ENCODE measurements at places on chromosomes 6 and 20.

DNA sequence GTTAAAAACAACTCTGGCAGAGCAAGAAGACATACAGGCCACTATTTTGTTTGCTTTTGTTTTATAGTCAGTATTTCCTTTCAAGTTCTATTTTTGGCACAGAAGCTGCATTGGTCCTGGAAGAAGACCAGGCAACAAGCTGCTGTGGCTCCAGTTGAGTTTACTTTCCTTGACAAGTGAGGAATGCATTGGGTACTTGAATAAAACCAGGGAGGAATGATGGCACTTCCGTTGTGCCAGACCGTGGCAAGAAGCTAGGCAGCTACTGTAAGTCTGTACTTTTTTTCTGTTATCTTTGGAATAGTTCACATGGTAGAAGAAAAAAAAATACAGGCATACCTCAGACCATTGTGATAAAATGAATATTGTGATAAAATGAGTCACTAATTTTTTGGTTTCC, 66.3 kb downstream of the NCOA3 start:
- DNase-seq = no peak

DNA sequence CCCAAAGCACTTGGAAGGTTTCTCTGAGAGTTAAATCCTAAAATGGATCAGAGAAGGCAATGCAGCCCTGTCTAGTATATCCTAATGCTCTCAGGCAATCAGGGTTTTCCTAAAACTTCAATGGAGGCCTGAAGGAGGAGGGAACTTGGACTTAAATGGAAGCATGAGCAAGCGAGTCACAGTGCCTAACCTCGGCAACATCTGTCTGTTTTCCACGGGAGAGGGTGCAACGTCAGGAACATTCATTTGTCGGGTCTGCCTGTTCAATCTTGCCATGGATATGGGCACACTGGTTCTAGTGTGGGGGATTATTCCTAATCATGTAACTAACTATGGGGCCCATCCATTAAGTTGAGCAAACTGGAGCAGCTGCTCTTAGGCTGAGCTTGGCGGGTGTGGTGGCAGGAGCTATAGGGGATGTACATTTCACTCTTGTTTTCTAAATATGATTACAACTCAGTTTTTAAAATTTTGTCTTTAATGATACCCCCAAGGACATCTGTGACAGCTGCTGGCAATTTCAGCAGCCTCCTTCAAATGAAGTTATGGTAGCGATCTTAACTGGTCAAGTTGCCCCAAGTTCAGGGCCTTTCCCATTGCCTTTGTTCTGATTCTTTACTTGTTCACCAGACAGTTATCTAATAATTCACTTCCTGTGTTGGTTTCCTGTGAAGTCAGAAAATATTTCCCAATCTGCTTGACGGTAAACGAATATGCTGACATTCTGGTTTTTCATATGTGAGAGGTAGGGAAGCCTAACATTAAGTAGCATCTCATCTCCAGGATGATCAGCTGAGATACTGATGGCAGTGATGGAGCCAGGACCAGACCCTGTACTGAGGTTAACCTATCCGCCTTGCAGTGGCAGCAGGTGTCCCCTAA, 21.6 kb downstream of the DSE start:
- DNase-seq = no peak

DNA sequence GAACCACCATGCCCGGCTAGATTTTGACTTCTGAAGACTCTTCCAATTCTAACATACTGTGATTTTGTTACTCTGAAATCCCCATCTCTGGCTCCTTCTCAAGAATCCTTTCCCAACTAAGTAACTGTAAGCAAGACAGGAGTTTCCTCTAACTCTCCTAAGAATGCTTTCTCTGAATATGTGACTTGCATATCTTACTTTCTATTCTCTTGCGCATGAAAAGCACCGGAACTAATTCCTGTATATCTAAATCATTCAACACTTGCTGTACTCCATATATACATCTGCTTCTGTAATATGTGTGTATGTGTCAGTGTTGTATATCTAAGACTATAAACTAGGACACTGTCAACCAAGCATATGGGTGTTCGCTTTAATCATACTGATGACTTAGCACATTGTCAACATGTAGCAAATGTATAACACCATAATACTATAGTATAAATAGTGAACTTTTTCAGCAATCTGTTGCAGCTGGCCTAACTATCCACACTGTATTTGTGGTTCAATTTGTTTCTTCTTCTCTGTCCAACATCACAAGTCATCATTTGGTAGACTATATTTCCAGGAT, 108.1 kb upstream of the PRDM1 start:
- DNase-seq = no peak

GRCh38 chr6:3330199-3330598, 71.5 kb downstream of the PSMG4 start:
- DNase-seq = no peak

DNA sequence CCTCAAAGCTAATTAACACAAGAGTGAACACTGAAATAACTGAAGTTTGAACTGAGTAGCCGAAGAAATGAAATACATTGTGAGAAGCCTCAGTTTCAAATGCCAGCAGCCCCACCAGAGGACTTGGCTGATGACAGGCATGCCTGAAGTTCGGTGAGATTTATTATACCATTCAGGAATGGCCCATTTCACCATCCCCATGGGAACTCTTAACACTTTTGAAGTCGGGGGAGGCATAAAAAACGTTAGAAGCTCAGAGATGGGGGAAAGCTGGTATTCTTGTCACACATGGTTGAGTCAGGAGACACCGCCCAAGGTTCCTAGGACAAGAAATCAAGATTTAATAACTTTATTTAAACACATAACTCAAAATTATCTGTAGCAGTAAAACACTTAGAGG, 17.6 kb upstream of the SLC22A3 start:
- no peak for DNase-seq

DNA sequence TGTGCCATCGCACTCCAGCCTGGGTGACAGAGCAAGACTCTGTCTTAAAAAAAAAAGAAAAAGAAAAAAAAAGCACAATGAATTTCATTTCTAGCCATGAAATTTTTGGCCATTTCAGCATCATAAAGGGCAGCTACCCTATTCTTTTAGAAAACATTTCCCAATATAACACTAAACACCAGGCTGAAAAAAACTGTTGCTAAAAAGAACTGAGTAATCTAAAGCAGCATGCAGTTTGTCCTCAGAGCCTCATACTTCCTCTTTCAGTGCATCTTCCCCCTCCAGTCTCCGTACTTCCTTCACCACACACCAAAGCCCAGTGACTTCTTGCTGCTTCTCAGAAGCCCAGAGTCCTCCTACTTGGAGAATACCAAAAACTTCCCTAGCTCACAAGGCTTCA, 5.6 kb upstream of the IFNGR1 start:
- no peak for DNase-seq

- no peak for DNase-seq
These were observed 40.4 kb downstream of the GPLD1 start for GRCh38 chr6:24448828-24449525.

DNA sequence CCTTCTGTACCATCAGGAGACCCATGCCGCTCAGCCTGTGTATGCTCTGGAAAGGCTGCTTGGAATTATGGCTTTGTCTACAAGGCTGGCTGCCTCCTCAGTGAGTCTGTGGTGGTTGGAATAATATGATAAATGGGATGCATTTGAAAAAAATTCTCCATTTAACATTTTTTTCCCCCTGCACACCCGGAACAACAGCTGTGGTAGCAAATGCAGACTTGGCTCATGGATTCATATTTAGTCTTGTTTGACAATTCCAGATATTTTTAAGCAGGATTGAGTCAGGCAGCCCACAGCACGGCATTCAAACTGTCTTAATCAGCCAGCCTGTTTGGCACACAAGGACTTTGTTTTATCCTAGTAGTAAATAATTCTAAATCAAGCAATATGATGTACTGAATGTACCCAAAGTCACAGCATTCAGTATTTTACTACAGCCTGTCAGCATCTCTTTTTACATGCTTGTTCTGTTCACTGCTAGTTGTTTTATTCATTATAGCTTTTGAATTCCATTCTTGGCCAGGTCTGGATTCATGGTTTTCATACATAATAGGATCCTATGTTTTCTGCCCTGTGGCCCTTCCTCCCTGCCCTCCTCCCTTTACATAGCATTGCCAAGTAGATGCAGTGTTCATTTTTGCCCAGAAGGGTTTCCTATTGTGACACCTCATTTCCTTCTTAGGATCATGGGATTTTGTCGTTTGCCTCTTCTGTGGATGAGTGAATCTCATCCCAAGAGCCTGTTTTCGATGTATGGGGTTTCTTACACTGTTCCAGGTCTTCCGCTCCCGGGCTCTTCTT, 68.1 kb downstream of the LRRC1 start:
- no peak for DNase-seq

DNA sequence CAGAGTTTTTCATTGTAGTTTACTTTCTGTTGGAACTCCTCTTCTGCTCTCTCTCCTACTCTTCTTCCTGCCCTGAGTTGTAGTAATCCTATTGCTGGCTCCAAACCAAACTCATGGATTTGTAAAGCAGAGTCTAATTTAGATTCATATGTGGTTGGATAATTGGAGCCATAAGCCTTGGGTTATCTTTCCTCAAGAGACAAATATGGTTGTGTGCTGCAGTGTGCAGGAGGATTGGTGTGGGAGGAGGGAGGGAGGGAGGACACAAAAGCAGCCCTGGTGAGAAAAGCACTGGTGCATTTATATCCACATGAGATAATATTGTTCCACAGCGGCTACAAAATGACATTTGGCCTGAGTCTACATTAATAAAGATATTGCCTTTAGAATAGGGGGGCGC, 4.2 kb downstream of the HLA-G start:
- no peak for DNase-seq

DNA sequence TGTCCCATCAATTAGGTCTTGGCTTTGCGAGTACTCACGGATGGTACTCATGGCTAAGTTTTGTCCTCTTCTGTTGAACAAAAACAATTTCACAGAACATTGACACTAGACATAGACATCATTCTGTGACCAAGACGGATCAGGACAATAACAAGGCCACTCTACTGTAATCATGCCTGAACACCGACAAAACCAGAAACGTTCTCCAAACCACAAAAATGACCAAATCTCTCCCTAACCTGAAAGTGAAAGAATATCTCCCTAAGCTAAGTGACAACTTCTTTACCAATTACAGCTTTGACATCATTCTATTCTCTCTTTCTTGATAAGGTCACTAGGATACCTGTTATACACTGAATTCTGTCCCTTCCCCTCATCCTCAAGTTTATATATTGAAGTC, 40.0 kb upstream of the SLC2A12 start:
- no peak for DNase-seq

DNA sequence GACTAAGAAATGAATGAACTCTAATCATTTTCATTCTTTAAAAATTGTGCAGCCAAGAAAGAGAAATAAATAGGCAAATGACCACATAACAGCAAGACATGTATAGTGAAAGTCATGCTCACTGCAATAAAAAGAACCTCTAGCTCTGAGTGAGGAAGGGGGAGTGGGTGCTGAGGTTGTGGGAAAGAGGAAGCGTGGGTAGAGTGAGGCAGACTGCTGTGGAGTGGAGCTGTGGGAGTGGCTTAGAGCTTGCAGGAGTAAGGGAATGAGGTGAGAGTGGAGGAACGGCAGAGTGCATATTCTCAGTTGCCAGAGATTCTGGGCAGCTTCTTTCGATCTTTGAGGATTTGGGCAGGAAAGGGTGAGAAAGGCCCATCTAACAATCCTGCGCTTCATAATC, 10.4 kb downstream of the DEFB129 start:
- peak; percentile 35 for DNase-seq

GRCh38 chr6:39593646-39594045, 131.6 kb downstream of the KIF6 start:
- DNase-seq = no peak

- no peak for DNase-seq
These were observed 311.1 kb upstream of the SULF2 start for GRCh38 chr20:48096212-48096875.

DNA sequence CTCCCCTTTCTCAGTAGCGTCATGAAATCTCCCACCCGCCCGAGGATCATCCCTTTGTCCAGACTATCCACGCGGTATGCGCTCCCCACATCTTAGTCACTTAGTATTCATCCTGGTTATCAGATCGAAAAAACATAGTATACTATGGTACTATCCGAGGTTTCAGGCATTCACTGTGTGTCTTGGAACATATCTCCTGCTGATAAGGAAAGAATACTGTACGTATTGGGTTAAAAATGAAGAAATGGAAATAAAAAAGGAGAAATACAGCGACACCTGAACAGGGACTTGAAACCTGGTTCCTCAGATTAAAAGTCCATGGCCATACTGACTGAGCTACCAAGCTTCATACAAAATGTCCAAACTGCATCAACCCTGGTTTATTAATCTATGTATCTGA, 14.0 kb downstream of the HMGN4 start:
- no peak for DNase-seq

- no peak for DNase-seq
These were observed 133.3 kb downstream of the WDR27 start for GRCh38 chr6:169568314-169569087.
